Left lung (tissue), 14 donors: ENCODE measurements at places on chromosomes 2 and 18. TPM values are rescaled to one million over a fixed set of nuclear protein-coding genes. Genes with fewer than 3 reads are reported as not detected.

DNA sequence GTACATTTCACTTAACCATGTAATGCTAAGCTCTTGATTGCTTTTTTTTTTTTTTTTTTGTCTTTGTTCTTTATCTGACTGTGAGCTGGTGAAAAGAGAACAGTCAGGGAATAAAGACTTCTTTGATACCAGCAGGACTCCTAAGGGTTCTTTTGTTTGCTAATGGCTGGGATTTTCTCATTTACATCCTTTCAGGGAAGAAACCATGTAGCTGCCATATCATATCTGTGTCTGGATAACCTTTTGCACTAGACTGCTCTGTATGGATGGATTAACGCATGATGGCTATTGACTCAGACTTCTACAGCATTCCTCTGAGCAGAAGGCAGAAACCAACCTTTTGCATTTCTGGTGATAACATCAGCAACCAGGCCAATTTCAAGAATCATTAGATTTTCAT lies 504.0 kb downstream of the LRRTM4 start:
- DNase-seq = no peak

Gene CPLX4
- total RNA-seq = not detected

Gene UGT1A7
- not detected for total RNA-seq

DNA sequence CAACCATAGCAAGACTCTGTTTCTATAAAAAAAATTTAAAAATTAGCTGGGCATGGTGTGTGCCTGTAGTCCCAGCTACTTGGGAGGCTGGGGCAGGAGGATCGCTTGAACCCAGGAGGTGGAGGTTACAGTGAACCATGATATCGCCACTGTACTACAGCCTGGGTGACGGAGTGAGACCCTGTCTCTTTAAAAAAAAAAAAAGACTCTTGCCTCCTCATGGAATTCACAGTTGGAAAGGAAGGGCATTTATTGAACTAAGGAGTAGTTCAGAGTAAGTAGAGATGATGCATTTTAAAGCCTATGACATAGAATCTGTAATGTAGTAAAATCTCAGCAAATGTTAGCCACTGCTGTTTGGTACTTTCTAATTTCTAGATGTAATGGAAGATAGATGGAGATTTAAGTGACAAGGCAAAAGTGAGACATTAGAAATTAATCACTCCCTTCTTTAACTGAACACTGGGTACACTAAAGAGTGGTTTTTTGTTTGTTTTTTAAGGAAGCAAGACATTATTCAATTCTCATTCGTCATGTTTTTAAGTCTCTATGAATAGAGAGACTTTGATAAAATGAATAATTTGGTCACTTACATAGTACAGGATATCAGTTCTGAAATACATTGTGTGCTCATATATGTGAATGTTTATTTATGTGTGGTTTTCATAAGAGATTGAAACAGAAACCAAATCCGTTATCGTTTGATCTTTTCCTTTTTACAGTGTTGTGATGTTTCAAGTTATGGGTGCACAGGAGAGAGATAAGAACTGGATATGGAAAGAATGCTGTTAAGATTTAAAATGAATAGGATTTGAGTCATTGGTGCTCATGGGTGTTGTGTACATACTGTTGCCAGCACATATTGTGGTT lies 186.1 kb upstream of the STON1 start:
- DNase-seq = no peak

DNA sequence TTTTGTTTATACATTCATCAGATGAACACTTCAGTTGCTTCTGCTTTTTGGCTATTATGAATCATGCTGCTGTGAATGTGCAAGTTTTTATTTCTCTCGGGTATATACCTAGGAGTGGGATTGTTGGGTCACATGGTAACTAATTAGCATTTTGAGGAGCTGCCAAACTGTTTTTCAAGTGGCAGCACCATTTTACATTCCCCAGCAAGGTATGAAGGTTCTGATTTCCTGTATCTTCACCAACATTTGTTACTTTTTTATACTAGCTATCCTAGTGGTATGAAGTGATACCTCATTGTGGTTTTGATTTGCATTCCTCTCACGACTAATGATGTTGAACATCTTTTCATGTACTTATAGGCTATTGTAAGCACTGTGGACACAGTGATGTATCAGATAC lies 53.9 kb downstream of the DYNC1I2 start:
- DNase-seq = no peak
